Midbrain (tissue), 1 donor: ENCODE measurements at places on chromosomes 7 and 10.

GRCh38 chr7:4884164-4884563 is 648 bp upstream of the RADIL start:
- no peak for DNase-seq

DNA sequence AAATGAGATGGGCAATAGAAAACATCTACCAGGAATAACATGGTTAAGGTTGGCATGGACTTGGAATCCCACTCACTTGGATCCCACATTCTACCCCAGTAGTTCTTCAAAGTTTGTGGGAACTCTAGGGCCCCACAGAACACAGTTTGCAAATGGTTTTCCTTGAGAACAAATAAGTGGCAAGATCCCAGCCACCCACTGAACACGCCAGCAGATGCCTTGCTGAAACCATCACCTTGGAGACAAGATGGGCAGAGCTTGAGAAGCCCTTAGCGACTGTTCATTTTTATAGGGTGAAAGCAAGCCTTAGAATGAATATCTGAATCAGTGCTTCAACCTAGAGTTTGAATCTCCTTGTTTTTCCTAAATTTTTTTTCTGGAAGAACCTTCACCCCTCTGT is 349.1 kb downstream of the RPS24 start:
- DNase-seq = peak; percentile 10

- no peak for DNase-seq
Measured at GRCh38 chr10:119597405-119598186, 832 bp upstream of the TIAL1 start.

DNA sequence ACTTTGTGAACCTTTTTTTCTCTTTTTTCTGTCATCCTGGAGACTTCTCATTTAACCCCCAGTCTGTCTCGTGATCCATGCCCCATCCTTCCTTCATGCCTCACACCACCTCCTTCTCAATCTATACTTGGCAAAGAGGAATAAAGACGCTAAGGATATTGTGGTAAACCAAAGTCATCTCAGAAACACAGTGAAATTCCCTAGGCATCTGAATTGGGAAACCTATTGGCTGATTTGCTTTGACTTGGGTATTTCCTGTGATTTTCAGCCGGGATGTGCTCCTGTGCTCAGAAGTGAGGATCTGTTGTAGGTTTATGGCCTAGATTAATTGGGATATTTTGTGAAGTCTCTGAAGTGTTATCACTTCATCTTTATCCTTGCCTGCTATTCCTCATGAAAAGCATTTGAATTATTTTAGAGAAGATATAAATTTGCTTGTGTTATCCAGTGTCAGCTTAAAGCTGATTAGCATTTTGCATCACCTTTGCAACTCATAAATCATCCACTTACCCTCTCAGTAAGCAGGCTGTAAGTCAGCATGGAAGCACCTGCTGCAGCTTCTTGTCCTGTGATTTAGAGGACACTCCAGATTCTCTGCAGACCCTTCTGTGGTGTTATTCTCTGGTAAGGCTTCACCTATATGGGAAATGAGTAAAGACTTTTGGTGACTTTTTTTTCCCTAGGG is 138.0 kb downstream of the AUTS2 start:
- no peak for DNase-seq

DNA sequence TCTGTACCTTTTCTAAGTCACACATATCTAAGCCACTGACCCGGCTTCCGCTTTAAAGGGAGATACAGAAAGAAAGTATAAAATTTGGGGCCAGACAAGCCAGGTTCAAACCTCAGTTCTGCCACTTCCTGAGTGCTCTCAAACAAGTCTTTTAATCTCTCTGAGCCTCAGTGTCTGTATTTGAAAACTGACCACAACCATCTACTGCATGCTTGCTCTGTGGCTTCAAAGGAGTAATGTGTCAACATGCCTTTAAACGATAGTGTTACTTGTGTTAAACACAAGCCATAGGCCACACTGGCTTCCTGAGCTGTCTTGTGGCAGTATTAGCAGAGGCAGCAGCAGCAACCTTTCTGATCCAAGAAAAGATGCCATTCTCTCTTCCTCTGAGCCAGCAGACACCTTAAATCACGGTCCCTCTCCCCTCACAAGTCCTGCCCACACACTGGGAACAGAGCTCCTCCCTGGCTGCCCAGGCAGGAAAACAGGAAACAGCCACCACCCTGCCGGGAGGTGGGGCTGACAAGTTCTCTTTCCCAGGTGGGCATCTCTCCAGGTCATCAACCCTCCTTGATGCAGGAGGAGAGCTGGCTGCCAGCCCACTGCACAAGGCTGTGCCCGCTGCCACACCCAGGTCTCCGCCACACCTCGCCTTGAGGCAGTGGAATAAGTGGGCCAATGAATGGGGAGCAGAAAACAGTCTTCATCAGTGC is 10.7 kb downstream of the HIP1 start:
- no peak for DNase-seq

DNA sequence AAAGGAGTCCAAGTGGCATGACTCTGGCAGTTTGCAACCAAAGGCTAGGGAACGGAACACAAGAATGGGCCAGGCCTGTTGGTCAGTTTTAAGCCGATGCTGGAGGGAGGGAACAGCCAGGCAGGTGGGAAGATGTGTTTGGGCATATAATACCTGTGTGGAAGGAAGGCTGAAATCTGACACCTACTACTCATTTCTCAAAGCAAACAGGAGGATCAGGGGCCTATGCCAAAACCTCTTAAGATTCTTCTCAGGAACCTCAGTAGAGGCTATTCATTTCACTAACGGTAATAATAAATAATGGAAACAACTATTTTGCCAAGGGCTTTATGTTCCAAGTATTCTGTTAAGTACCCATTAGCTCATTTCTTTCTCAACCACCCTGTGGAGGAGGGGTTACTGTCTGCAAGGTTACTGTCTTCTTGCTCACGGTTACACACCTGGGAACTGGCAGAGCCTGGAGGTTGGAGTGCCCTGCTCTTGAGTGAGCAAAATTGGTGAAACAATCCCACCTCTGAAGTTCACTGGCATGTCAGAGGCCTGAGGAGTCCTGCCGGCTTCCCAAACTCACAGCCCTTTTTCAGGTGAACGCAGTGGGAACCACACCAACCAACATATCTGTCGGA is 35.5 kb downstream of the GOT1 start:
- DNase-seq = no peak

GRCh38 chr7:155999631-156000489 is 187.6 kb upstream of the SHH start:
- DNase-seq = no peak

DNA sequence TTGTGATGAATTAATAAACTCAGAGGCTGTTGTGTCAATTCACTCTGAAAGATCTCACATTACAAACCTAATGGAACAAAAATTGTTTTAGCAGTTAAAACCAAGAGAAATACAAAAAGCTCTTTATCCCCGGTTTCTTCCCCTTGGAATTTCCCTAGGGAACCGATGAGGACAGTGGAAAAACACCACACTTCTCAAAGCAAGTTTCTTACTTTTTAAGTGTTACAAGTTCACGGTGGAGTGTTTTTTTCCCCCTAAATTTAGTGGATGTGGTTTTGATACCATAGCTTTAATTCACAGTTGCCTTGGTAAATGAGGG is 10.3 kb downstream of the BAMBI start:
- DNase-seq = no peak

GRCh38 chr10:101767600-101767945 is 8.3 kb downstream of the FGF8 start:
- DNase-seq = no peak

- no peak for DNase-seq
Measured at GRCh38 chr10:79397051-79397450, 48.4 kb downstream of the ZCCHC24 start.

GRCh38 chr7:81887098-81888090 is 117.5 kb upstream of the HGF start:
- DNase-seq = no peak

GRCh38 chr10:3034616-3035015 is 32.7 kb upstream of the PFKP start:
- DNase-seq = no peak

DNA sequence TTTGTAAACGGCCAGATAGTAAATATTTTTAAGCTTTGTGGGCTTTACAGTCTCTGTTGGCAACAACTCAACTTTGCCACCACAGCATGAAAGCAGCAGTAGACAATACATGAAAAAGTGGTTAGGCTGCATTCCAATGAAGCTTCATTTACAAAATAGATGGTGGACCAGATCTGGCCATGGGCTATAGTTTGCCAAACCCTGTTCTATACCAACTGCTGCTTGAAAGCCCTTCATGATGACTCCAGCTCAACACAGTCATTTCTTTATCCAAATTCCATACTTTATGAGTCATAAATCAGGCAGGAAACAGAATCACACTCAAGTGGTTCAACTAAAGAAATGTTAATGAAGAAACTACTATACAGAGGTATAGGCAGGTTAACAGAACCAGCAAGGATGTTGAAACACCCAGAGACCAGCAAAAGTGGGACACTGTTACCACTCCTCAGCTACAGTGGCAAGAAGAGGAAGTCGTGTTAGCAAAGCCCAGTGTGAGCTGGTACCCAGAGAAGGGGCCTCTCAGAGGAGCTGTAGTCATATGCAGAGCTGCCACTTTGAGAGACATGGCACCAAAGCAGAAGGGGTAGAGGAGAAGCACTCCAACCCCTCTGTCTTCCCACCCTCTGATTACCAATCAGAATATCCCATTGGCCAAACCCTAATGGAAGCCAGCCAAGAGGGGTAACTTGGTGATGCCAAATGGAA is 72.5 kb downstream of the PRLHR start:
- DNase-seq = no peak

- no peak for DNase-seq
Measured at GRCh38 chr10:122197611-122198222, 73.4 kb upstream of the BTBD16 start.
